ENCODE measurements at places on chromosomes 12 and 14.

DNA sequence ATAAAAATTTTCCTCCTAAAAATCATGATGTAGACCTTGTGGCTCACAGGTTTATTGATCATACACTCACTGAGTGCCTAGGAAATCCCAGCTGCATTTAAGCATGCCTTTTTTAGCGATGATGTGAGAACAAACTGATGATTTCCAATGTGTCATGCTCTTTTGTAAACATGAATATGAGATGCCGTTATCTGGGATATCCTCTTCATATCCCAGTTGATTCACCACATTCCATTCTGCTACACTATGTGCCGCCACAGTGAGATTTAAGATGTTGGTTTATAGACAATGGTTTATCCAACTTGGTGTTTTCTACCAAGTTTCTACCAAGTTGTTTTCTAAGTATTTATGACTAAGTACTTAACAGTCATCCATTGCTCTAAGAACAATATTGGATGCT, 5.2 kb downstream of the OR4E1 start:
- DNase-seq, result no peak

DNA sequence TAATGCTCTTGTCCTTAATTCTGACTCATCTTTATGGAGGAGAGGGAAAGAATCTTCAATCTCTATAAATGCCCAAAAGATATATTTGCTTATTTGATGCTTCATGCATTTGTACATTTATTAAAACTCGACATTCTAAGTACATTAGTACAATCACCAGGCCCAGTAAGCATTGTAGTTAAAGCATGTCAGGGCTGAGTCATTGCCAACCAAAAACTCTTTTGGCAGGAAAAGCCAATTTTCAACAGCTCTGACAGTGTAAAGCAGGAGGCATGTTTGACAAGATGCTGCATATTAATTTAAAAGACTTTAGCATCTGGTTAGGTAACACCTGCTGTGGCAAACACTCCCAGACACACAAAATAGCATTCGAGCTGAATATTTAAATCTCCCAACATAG, 290.9 kb downstream of the PPFIA2 start:
- no peak for DNase-seq

GRCh38 chr12:16165506-16165905, 112.0 kb downstream of the SLC15A5 start:
- peak; percentile 3 for DNase-seq

DNA sequence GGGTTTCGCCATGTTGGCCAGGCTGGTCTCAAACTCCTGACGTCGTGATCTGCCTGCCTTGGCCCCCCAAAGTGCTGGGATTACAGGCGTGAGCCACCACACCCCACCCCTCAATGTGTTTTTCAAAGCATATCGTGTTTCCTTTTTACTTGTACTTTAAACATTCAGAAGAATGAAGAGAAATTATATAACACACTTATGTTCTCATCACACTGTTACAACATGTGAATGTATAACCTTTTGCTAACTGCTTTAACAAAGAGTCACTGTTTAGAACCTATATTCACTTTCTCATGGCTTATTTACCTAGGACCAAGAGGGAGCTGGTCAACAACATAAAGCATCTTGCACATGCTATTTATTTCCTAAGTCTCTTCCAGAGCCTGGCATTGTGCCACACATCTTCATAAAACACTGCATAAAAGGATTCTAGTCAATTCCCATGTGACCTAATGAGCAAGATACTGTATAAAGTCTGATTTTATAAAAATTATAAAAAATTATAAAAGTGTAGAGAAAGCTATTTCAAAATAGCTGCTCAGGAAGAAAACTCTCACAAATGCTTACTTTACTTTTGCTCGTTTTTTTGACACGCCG, 16.0 kb upstream of the ACTR6 start:
- DNase-seq, result no peak

DNA sequence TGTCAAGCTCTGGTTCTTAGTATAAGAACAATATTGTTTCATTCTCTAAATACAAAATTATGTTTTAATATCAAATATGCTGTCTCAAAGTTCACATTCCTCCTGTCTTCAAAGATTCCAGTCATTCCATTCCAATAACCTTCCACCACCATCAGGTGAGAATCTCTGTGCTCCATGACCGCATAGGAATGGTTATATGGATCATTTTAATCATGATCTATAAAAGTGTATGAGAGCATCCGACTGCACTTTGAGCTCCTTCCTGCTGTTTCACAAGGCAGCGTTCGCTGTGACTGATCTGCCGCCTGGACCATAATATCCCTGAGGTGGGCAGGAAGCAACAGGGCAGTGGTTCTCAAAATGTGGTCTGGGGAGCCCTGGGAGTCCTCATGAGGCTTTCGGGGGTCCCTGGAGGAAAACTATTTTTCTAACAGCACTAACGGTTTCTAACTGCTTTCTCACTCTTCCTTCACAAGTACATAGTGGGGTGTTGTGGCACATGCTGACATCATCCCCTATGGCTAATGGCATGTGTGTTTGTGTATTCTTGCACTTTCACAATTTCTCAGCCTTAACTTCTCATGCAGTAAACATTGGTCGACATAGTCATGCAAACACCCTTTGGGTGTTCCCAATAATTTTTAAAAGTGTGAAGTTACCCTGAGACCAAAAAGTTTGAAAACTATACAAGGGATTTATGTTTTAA, 137.4 kb downstream of the ANO2 start:
- DNase-seq, result no peak

DNA sequence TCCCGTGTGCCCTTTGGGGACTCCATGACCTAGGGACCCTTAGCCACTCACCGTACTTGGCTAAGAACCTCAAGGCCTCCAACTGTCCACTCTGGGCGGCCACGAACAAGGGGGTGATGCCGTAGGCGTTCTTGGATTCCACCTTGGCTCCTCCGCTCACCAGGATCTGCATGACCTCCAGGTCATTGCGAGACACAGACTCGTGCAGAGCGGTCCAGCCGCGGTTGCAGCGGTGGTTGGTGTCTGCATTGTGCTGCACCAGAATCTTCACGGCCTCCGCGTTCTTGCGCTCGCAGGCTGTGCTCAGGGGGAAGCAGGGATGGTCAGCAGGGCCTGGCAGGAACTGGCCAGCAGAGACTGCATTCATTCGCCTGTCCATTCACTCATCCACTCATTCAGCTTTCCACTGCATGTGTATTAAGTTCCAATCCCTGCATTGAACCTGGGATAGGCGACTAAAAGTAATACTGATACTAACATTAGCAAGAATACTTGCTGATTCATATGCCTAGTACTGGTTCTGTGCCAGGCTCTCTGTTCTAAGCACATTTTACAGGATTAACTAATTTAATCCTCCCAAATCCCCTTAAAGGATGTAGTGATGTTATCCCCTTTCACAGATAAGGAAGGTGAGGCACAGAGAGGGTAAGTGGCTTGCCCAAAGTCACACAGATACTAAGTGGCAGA, 23.9 kb downstream of the FAM181A start:
- DNase-seq, result no peak

- no peak for DNase-seq
Measured at GRCh38 chr12:47814539-47815170, 5.0 kb downstream of the HDAC7 start.

- no peak for DNase-seq
Measured at GRCh38 chr12:46499226-46499625, 126.7 kb upstream of the SLC38A2 start.

GRCh38 chr12:188910-189621, 24.9 kb downstream of the SLC6A12 start:
- no peak for DNase-seq

DNA sequence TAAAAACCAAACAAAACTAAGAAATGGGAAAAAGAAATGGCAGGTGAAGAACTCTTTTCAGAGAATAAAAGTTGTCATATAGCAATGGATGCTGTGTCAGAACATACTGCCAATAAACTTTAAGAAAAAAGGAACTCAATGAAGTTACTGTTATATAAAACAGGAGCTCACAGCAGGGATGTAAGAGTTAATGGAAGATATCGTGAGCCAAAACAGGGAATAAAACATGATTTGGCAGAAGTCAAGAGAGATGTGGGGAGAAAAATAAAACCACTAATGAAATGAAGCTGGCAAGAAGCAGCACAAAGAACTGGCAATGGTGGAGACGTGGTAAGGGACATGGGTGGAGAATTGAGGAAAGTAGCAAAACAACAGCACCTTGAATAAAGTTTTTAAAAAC, 61.0 kb downstream of the TAOK3 start:
- no peak for DNase-seq

- DNase-seq, result no peak
Measured at GRCh38 chr12:110733900-110734299, 8.8 kb downstream of the PPP1CC start.

GRCh38 chr14:56342494-56342942, 224.3 kb downstream of the PELI2 start:
- peak; percentile 63 for DNase-seq

- no peak for DNase-seq
Measured at GRCh38 chr12:2317772-2318171, 265.0 kb downstream of the CACNA1C start.

GRCh38 chr12:114851981-114852380, 168.0 kb upstream of the TBX3 start:
- DNase-seq, result no peak

DNA sequence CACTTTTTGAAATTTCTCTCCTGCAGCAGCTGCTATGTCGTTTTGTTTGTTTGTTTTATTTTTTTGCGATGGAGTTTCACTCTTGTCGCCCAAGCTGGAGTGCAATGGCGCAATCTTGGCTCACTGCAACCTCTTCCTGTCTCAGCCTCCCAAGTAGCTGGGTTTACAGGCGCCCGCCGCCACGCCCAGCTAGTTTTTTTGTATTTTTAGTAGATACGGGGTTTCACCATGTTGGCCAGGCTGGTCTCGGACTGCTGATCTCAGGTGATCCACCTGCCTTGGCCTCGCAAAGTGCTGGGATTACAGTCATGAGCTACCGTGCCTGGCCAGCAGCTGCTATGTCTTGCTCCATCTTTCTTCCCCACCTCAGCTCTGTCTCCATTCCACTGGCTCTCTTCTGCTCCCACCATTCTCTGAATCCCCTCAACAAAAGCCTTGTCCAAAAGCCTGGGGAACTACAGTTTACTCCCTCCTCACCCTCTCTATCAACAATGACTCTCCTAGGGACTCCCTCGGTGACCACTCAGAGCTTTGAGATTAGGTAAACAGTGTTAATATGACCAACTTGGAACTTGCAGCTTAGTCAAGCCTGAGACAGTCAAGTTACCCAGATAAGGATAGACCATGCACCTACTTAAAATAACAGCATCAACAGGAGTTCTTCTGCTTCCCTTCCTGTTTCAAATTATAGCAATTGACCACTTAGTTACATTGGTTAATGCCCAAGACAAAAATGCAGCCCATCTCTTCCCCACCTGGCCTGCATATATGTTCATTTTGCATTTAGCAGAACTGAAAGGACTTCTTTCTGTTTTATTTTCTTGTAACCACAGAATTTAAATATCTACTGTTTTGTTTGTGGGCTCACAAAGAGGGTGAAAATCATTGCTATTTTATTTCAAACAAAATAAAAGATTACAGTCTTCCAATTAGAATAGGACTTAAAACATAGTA, 189.0 kb upstream of the AMIGO2 start:
- DNase-seq, result no peak

- DNase-seq, result no peak
Measured at GRCh38 chr12:97552410-97553121, 90.0 kb downstream of the RMST start.

DNA sequence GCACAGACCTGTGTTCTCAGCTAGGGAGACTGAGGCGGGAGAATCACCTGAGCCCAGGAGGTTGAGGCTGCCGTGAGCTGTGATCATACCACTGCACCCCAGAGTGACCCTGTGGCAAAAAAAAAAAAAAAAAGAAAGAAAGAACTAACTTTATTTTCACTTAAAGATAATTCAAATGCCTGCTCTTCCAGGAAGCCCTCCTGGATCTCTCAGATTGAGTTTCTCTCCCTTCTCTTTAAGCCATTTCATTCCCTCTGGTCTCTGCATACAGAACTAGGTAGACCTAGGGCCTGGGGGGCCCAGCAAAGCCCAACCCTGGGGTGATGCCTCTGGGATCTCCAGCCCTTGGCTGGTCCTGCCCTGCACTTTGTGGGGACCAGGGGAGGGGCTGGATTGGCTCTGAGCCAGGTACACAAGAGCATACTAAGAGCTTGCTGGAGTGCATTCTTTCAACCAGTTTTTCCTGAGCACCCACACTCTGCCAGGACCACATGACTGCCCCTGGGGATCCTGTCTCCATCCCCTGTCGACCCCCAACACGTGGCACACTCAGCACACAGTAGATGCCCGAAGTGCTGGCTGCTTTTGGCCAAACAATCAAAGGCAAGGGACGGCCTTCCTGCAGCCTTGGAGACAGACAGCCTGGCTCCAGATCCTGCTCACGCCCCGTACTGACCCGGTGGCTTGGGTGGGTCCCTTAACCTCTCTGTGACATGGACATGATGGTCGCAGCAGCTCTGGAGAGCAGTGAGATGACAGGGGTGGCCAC, 52.7 kb downstream of the CYP46A1 start:
- DNase-seq, result no peak

DNA sequence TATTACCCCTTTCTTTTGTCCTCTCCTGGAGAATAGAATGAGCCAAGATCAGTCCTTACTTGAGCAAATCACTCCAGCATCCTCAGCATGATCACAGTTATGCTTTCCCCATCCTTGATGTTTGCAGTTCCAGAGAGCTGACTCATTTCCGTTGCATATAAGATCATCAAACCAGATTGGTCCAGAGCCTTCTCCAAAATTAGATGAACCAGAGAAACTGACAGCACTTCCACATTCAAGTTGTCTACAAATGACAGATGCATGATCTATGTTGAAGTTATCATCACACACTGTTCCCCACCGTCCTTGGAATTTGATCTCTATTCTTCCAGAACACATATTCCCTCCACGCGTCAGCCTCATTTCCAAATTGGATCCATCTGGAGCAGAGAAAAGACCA, 4.8 kb downstream of the CD163 start:
- DNase-seq, result peak; percentile 69

Measured in AG04449 (cell line).